CD8-positive, alpha-beta memory T cell (primary cell): ENCODE measurements at places on chromosomes 7 and 10. TPM values are rescaled to one million over a fixed set of nuclear protein-coding genes. Genes with fewer than 3 reads are reported as not detected.

DNA sequence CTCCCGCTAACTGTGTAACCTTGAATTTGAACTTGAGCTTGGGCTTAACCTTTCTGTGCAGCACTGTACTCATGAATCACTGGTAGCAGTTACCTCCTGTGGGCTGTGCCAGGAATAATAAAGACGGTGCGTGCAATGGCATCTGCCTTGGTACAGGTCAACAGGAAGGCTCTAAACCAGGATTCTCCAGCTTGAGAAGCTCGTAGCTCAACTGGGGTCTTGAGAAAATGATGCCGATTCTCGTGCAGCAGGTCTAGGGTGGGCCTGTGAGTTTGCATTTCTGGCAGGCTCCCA, 112.5 kb upstream of the ANLN start:
- DNase-seq, result no peak
- H3K36me3 ChIP-seq, result no peaks in the 10 kb centered on the region

Gene ACTR3C
- total RNA-seq, result 6.6 TPM

Gene AKR1C8
- 0.20 TPM for total RNA-seq

Gene RNLS
- total RNA-seq, result 7.0 TPM

Gene NPY4R2
- not detected for total RNA-seq
